HL-60 (cell line): ENCODE measurements at places on chromosomes 3 and 15.

DNA sequence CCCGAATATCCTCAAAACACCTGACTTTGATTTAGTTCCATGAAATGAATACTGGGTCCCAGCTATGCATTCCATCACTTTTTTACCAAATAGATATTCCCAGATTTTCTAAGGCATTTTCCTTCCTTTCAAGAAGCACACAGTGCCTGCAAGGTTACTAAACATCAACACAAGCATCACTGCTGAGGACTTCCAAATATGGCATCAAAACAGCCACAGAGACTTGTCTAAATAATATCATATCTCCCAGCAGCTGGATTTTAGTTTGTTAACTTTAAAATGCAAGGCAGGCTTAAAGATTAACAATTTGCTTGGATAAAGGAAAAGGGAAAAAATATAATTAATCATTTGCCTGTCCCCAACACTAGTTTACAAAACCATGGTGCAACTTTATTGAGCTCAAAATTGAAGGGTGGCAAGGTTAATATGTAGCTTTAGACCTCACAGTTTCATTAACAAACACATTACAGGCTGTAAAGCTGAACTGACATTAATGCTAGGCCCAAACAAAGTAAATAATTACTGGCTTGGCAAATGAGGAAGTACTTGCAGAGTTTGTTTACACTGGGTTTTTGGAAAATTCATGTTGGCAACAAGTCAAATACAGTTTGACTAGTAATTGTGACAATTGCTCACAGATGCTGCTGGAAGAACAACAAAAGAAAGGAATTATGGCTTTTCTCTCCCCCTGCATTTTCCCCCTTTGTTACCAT lies 401.7 kb upstream of the CDIN1 start:
- DNase-seq = no peak

DNA sequence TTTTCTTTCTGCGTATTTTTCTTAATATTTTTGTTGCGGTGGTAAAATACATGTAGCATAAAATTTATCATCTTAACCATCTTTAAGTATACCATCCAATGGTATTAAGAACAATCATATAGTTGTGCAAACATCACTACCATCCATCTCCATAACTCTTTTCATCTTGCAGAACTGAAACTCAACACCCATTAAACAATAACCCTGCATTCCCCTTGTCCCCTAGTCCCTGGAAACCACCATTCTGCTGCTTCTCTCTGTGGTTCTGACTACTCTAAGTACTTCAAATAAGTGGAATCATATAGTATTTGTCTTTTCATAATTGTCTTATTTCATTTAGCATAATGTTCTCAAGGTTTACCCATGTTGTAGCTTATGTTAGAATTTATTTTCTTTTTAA lies 67.3 kb upstream of the EOMES start:
- DNase-seq = no peak

DNA sequence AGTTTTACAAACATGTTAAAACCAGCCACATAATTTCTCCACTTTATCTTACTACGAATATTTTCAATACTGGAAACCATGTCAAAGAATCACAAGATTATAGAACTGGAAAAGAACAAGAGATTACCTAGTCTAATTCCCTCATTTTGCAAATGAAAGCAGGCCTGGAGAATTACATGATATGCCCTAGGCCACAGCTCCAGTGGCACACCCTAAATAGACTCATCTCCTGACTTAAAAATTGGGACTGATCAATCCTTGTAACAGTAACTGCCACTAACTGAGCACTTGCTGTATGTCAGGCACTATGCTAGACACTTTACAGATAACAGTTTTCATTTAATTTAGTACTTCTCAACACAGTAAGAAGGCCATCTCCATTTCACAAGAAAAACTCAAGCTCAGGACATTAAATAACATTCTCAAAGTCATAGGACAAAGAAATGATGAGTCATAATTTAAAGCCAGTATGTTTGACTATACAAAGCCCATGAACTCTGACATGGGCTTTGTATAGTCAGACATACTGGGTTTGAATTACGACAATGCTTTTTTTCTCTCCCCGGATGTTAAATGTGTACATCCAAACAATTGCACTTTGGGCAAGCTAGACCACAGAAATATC lies 9.4 kb downstream of the IGSF11 start:
- DNase-seq = no peak

- DNase-seq = no peak
Observed at GRCh38 chr15:77645602-77646001, 12.9 kb upstream of the LINGO1 start.

DNA sequence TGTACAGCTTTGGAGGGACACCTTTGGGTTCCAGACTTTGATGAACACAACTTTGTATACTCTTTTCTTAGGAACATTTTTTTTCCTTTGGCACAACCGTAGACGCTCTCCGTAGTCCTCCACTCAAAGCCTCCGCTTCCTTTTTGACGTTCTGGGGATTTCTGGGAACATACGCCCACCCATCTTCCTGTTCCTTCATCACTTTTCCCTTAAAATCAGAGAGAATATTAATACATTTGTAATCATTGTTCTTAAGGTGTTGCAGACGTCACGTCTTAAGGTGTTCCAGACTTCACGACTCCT lies 405 bp upstream of the SPG21 start:
- no peak for DNase-seq

DNA sequence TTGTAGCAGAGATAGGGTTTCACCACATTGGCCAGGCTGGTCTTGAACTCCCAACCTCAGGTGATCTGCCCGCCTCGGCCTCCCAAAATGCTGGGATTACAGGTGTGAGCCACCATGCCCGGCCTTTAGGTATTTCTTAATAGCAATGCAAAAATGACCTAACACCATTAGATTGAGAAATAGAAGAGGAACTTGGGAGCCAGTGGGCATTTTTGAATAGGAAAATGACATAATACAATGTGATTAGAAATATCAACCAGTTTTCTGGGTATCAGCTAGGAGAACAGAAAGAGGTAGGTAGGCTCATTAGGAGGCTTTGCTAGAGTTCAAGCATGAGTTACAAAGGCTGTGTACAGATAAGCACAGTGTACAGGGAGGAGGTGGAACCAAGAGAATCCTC lies 101.8 kb upstream of the TBC1D5 start:
- DNase-seq = no peak

DNA sequence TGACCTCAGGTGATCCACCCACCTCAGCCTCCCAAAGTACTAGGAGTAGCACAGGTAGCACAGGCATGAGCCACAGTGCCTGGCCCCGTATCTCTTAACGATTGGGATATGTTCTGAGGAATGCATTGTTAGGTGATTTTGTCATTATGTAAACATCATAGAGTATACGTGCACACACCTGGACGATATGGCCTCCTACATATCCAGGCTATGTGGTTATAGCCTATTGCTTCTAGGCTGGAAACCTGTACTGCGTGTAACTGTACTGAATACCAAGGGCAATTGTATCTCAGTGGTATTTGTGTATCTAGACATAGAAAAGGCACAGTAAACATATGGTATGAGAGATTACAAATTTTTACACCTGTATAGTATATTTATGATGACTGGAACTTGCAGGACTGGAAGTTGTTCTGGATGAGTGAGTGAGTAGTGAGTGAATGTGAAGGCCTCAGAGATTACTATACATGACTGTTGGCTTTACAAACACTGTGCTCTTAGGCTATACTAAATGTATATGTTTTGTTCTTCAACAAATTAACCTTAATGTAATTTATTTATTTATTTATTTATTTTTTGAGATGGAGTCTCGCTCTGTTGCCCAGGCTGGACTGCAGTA lies 120.7 kb downstream of the MBNL1 start:
- no peak for DNase-seq

- no peak for DNase-seq
Observed at GRCh38 chr3:24496529-24497482, 2.2 kb upstream of the THRB start.

DNA sequence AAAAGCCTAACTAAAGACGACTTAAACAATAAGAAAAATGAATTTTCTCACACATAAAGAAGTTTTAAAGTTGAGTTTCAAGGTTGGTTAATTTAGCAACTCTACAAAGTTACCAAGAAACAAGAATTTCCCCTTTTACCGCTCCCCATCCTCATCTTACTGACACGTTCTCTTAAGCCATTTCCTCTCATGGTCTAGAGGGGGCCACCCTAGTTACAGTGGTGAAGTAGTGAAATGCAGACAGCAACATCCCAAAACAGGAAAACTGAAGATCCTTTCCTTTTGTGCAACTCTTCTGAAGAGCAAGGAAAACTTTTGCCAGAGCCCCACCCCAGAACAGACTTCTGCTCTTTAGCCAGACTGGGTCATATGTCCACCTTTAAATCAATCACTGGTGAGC lies 17.3 kb upstream of the SOX14 start:
- no peak for DNase-seq

DNA sequence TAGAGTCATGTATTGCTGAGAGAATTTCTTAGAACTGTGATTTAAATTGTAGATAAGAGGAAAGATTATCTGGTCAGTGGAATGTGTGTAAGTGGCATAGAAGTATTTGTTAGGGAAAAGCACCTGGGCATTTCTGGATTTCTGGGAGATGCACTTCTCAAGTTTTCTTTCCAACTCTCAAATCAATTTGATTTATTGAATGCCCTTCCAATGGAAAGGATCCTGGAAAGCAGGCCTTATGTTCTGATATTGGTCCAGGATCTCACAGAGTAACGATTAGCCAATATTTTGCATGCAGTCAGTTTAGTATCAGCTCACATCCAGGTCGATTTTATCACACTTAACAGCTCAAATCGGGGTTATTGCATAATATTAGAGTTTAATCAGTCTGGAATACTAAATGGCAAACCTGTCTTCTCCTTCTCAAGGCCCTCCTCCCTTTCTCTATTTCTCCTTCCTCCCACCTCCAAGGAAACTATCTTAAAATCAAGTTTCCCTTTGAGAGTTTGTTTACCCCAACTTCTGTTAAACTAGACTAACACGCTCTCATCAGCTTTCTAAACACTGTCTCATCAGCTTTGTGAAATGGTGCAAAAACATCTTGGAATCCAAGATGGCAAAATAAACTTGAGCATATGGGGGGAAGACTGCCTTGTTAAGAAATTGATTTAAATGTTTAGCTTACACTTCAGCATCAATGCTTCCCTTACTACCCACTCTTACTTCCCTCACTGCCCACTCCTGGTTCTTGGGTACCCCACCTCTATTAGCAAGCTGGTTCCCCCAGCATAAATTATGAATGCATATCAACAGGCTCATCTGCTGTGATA lies 9.5 kb downstream of the SOX2 start:
- DNase-seq = no peak

DNA sequence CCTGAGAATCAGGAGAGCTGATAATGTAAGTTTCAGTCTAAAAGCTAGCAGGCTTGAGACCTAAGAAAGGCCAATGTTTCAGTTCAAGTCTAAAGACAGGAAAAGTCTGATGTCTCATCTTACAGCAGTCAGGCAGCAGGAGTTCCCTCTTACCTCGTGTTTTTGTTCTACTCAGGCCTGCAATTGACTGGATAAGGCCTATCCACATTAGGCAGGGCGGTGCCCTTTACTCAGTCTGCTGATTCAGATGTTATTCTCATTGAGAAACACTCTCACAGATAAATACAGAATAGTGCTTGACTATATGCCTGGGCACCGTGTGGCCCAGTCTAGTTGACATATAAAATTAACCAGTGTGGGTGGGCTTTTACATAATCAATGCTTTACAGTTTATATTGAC lies 122.4 kb downstream of the NR1D2 start:
- no peak for DNase-seq

GRCh38 chr3:33883538-33883950 lies 85.1 kb downstream of the PDCD6IP start:
- DNase-seq = no peak

GRCh38 chr15:88833731-88834100 lies 30.5 kb downstream of the ACAN start:
- no peak for DNase-seq

GRCh38 chr15:90451053-90451850 lies 63.2 kb downstream of the IQGAP1 start:
- no peak for DNase-seq

GRCh38 chr3:156643729-156644389 lies 30.5 kb upstream of the TIPARP start:
- peak; percentile 71 for DNase-seq
